Stimulated activated CD4-positive, alpha-beta T cell treated with anti-CD3 and anti-CD28 coated beads, TNF-alpha, amount 100 ng/mL, for 48 hours (primary cell): ENCODE measurements at places on chromosomes 16 and 17.

DNA sequence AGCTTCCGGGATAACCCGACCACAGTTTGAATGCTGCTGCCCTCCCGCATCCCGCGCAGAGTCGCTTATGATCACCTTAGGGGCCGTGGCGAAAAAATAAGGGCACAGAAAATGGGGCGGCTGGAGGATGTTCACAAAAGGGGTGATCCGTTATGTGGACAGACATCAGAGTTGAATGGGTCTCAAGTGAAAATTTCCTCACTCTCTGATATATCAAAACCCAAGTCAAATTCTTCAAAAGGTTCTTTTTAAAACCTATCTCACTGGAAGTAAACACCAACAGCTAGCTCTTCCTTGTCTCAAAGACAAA, 400 bp upstream of the CEP112 start:
- no peak for DNase-seq

DNA sequence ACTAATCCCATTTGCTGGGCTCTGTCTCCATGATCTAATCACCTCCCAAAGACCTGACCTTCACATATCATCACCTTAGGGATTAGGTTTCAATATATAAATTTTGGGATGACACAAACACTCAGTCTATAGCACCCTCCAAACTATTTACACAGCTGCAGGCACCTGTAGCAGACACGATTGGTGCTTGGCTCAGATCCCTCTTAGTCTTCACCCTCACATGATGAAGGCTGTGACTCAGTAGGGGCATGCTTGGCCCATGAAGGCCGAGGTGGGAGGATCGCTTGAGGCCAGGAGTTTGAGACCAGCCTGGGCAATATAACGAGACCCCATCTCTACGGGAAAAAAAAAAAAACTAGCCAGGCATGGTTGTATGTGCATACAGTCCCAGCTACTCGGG, 73.5 kb downstream of the HS3ST2 start:
- DNase-seq: no peak

DNA sequence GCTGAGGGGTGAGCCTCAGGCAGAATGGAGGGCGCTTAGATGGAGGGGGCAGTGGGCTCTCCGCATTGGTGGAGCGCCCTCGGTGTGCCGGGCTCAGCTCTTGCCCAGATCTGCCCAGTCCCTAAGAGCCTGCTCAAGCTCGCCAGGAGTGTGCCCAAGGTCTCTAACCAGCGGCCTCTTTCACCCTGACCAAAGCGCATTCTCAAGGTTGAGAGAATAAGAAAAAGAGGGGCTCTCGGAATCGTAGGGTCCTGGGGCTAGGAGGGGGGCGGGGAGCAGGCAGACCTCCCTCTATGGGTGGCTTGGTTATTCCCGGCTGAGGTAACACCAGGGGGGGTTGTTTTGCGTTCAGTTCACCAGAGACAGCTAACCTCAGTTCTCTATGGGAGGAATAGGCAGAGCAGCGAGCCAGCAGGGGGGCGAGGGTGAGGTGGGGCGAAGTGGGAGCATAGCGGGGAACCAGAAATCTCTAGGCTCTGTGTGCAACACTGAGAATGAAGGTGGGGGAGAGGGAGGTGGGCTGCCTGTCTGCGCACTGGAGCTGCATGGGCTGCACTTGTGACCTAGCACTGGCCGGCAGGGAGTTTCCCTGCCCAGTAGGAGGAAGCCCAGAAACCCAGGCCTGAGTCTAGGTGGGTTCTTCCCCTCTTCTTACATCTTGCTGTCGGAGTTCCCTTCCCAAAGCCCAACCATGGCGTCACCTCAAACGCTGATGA, 3.0 kb downstream of the TMEM132E start:
- DNase-seq: no peak

DNA sequence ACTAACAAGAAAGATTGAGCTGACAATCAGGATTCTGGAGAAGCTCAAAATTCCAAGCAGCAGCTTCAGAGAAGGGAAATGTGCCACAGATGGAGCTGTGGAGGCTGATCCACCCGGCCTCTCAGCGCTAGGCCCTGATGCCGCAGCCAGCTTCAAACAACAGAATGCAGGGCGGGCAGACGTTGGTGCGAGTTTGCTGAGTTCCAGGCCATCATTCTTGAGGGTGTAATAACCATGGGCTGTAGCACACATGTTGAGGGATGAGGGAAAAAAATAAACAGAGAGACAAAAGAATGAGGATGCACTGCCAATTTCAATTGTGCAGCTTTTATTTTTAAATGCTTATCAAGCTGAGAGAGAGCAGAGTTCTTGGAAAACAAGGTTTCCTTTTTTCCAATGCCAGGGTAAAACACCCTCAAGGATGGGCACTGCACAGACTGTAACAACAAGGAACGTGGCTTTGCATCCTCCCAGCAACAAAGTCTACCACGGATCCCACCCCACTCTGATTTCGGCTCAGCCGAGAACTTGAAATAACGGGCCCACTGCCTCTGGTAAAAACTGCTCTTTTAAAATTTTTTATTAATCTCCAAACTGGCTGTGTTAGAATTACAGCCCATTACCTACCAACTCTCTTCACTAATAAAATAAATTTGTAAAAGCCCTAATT, 90.2 kb downstream of the SMG6 start:
- DNase-seq: no peak

- no peak for DNase-seq
Observed at GRCh38 chr17:78416791-78417530, 38.5 kb downstream of the PGS1 start.

DNA sequence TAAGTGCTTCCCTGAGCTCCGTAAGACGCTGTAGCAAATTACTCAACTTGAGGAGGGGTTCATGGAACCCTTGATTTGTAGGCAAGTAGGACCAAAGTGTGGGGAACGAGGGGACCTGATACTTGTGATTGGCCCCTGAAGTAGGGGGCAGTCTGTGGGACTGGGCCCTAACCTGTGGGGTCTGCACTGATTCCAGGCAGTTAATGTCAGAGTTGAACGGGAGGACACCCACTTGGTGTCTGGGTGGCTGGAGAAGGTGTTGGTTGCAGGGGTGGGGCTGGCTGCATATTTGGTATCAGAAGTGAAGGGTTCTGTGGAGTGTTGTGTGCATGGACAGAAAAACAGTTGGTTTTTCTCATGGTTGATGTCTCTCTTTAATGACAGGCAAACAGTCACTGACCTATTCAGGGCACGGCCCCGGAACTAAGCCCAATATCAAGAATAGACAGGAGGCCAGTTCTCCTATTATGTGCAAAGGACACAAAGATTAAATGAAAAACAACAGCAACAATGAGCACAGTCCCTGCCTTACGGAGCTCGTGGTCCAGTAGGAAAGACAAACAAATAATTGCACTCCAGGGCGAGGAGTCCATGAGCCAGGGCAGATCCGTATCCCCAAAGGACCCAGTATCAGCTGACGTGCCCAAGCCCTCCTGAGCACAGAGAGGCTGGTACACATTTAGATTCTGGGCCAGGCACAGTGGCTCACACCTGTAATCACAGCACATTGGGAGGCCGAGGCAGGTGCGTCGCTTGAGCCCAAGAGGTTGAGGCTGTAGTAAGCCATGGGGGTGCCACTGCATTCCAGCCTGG, 19.2 kb downstream of the MXRA7 start:
- no peak for DNase-seq

- no peak for DNase-seq
Observed at GRCh38 chr17:82361885-82362633, 3.0 kb downstream of the TEX19 start.

DNA sequence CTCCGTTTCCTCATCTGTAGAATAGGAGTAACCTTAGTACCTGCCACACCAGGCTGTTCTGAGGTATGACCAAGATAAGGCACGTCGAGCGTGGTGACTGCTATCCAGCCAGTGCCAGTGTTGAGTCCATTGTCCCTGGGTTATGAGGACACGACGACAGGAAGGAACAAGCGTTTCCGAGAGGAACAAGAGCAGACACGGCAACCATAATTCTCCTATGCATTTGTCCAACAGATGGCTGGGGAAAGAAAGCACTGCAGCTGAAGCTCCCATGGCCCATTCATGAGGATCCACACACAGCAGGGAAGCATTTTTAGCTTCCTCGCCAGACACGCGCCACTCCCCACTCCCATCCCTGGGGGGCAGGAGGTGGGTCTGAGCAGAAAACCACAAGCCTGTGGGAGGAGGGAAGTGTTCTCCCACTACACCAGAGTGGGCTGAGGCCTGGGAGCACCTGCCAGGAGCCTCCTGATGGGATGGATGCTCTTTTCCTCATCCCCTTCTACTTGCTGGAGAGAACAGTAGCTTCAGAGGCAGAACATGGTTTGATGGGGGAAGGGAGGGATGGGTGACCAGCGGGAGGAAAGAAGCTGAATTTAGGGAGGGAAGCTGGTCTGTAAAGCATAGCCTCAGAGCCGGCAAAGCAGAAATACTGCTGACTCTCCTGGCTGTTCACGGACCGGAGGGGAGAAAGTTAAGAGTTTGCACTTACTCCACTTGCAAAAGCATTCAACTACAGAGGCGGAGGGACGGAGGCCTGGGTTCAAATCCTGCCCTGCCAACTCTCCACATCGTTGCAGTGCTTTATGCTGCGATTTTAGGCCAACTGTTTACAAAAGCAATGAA, 2.7 kb downstream of the COTL1 start:
- no peak for DNase-seq

GRCh38 chr17:80187515-80187941, 17.7 kb downstream of the CARD14 start:
- DNase-seq: no peak

DNA sequence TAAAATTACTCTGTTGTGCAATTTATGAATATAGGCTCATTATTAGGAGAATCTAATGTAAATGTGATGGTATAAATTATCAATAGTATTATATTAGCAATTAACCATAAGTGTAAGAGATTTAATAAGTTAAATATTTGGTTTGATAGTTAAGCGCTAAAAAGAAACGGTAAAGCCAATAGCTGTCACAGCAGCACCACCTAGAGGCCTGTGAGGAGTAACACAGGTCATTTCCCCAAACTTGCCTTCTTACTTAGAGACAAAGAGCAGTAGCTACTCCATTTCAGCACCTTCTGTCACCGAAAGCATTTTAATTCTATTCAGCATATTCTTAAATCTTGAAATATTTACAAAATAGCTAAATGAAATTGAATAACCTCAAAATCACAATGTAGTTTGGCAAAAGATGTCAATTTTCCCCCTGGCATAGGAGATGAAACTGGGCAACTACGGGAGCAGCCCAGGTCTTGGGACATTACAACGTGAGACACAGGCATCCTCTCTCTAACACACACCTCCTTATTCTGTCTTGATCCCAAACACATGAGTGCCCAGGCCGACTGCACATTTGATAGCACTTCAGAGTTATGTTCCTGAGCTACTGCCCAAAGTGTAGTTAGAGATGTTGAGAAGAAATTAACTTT, 14.3 kb upstream of the DYNLRB2 start:
- DNase-seq: peak; percentile 41

DNA sequence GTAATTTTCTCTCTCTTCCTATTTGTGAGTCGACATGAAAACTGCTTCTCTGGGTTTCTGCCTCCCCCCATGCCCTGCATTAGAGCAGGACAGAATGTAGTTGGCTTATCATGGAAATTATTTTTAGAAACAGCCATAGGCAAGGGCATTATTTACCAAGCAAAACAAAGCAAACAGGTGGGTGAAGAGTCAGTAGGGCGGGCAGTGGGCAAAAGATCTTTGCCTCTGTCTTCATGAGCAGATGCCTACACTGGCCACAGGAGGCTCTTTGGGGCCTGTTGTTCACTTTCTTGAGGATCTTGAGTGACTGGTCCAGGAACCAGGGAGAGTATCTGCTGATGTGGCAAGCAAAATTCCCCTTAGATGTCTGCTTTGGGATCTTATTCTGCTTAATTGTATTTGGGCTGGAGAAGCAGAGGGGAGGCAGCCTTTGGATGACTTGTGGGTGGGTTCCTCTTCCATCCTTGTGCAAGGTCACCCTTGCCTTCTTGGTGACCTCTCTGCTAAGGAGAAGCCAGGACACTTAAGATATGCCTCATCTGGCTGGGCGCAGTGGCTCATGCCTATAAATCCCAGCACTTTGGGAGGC, 42.5 kb upstream of the CLEC19A start:
- no peak for DNase-seq

GRCh38 chr16:28556914-28557320, 3.2 kb downstream of the SGF29 start:
- DNase-seq: no peak

GRCh38 chr17:2338315-2338657, 985 bp downstream of the SGSM2 start:
- DNase-seq: no peak

DNA sequence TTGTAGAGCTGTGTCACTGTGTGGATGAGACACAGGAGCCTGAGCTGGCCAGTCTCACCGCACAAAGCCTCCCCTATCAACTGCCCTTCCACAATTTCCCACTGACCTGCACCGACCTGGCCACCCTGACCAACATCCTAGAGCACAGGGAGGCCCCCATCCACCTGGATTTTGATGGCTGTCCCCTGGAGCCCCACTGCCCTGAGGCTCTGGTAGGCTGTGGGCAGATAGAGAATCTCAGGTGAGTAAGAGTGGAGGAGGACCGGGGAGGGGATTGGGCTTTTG, 37.4 kb downstream of the NLRC5 start:
- no peak for DNase-seq

GRCh38 chr17:59845595-59846393, 46.9 kb downstream of the TUBD1 start:
- DNase-seq: no peak

DNA sequence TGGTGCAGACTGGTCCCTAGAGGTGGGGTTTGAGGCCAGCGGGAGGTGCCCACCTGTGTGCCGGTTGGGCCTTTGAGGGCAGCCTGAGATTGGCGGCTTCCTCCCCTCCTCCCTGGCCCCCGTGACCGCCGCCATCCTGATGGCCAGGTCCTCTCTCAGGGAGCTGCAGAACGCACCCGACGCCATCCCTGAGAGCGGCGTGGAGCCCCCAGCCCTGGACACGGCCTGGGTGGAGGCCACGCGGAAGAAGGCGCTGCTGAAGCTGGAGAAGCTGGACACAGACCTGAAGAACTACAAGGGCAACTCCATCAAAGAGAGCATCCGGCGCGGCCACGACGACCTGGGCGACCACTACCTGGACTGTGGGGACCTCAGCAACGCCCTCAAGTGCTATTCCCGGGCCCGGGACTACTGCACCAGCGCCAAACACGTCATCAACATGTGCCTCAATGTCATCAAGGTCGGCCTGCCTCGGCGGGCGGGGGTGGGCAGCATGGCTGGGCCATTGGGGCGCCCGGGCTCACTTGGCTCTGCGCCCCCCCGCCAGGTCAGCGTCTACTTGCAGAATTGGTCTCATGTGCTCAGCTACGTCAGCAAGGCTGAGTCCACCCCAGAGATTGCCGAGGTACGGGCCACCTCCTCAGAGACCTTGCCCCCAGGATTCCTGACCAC, 2.8 kb downstream of the GPS1 start:
- DNase-seq: no peak

GRCh38 chr17:21299981-21300600, 15.6 kb downstream of the MAP2K3 start:
- no peak for DNase-seq
